HFFc6 (cell line): ENCODE measurements at places on chromosomes 5 and 9.

GRCh38 chr5:181059297-181060230, 19.5 kb downstream of the BTNL9 start:
- DNase-seq = no peak

GRCh38 chr5:148386041-148386440, 2.3 kb downstream of the FBXO38 start:
- DNase-seq = no peak

DNA sequence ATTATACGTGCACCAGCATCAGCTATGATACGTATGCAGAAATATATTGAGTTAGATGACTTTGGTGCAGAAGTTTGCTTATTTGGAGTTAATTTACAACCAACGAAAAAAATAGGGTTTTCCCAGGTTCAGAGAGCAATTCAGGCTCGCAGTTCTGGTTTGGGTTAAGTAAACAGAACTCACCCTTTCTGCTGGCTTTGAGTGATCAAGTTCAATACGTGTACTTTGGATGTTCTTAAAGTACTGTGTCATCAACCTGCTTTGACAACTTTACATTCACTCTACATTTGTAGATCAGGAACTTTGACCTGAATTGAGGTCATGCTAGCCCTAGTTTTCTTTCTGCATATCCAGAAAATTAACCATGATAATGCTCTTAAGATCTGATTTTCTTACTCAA, 40.7 kb downstream of the ACOT12 start:
- no peak for DNase-seq

DNA sequence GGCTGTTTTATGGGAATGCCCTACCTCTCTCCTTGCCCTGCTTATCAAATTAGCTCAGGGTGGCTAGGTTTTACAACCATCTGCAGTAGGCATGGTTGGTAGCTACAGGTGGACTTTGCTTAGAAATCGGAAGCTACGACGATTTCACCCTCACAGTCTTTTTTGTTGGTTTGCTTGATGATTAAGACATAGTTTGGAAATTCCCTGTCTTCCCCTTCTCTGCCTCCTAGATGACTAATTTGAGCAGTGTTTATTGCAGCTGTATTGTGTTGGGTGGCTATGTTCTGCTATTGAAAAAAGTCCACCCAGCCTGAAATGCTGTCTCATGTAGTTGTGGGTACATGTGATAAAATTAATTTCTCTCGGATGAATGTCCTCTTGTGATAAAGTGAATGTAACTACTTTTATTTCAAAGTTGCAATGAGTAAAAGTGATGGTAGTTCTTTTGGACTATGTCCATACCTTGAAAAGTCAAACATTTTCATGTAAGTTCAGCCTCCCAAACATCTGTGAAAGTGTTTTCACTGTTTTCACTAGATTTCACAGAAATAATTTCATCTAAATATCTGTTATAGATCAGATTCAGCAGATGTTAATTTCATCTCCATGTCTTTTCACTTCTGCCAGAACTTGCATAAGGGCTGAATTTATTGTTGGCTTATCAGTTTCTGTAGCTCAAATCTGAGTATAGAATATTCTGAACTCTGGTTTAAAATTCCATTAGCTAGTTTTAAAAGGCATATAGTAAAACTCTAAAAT, 37.3 kb upstream of the FYB1 start:
- DNase-seq = peak; percentile 75
